Activated T-helper 2 cell treated with anti-CD3 and anti-CD28 coated beads, Interferon-gamma antibody, Interleukin-2, Interleukin-4, amounts not matched to agents 10 μg/mL and 5 μg/mL and 100 μg/mL, durations not matched to agents 14 hours and 24 hours and 36 hours (primary cell): ENCODE measurements at places on chromosomes 2 and 18.

- DNase-seq: no peak
Observed at GRCh38 chr2:117058366-117058765, 756.1 kb upstream of the DDX18 start.

- DNase-seq: no peak
Observed at GRCh38 chr2:142435847-142436246, 305.0 kb upstream of the LRP1B start.

- no peak for DNase-seq
Observed at GRCh38 chr2:109157563-109158105, 28.6 kb downstream of the SH3RF3 start.

- DNase-seq: peak; percentile 50
Observed at GRCh38 chr2:101328474-101329007, 20.0 kb upstream of the RNF149 start.

DNA sequence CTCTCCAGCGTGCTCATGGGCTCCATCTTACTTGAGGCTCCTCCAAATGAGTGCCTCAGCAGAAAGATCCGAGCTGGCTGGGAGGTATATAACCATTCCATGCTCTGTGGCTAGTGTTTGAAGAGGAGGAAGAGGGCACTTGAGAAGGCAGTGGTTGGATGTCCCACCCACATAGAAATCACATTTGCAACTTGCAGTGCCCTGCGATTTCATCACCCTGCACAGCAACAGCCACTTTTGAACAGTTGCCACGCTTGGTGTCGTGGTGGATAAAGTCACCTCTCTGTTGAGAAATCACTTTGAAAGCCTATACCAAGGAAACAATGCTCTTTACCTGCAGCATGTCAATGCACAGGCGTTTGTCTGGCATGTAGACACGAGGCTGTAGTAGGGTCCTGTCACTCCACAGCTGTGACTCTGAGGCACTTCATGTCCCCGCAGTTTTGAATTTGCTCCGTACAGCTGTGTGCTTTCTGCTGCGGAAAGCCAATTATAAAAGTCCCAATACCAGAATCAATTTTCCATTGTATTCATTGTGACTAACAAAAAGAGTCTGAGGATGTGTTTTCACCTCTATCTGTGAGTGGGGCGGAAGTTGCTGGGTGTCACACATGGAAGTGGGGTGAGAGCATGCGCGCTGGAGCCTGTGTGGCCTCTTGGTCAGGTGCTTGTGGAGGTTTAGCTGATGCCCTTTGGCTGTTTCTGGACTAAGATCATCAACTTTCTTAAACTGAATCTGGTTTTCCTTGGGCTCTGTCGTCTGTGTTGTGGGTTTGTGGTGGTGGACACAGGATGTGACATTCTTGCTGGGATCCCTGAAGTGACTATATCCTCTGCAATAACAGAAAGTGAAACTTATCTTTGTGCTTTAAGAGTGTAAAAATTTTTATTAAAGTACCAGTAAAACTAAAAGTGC is 2.8 kb downstream of the CNDP2 start:
- DNase-seq: peak; percentile 75
